ENCODE measurements at places on chromosomes 16 and 17.

GRCh38 chr17:42072323-42073187 lies 22.2 kb upstream of the C17orf113 start:
- peaks cover 9% of the 10 kb centered on the region for H3K4me1 ChIP-seq
- H3K4me3 ChIP-seq, result peak overlapping the region; percentile 65
- H3K27ac ChIP-seq, result no peak overlapping the region
- H3K27me3 ChIP-seq, result peaks cover 12% of the 10 kb centered on the region
- DNase-seq, result peak; percentile 46

DNA sequence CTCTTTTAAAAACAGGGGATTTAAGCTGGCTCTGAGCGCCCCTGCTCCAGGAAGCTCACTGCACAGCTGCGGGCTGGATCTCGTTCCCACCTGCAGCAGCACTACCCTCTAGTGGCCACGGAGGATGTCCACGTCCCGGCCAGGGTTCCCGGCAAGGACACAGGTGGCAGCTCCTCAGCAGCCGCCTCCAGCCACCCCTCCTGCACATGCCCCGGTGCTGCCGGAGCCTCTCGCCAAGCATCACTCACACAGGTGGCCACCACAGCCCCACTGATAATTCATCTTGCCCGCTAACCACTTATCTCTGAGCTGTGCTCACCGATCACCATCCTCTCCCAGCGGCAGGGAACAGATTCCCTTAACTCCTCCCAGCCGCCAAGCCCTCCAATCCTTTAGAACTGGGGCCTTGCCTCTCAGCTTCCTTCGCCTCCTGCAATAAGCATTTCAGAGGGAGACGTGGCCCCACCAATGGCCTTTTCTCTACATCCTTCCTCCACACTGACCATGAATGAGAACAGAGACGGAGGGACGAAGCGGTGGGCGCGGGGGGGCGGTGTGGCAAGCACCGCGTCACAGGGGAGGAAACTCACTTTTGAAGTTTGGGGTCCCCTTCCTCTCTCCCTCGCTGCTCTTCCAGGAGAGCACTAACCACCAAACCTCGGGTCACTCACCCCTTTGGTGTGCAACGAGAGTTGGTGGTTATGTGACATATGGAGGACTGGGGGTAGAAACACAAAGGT lies 222.1 kb downstream of the RBFOX3 start:
- DNase-seq, result peak; percentile 82
- no peaks in the 10 kb centered on the region for H3K4me1 ChIP-seq
- no peak overlapping the region for H3K4me3 ChIP-seq
- H3K36me3 ChIP-seq, result no peaks in the 10 kb centered on the region

DNA sequence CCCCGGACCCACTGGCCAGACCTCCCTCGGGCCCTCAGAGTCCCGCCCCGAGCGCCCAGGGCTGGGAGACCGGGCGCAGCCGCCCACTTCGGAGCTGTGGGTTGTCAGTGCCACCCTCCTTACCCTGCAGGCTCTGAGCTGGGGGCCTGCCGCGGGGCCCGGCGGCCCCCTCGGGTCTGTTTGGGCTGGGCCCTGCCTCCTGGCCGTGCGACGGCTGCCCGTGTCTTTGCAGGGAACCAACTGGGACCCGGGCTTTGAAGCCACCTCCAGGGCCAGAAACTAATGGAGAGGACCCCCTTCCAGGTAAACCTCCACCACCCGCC lies 443 bp downstream of the TEDC2 start:
- H3K27me3 ChIP-seq, result peaks cover 27% of the 10 kb centered on the region
- no peak overlapping the region for H3K4me3 ChIP-seq
- DNase-seq, result no peak
- H3K36me3 ChIP-seq, result peaks cover 11% of the 10 kb centered on the region
- H3K4me1 ChIP-seq, result peaks cover 3% of the 10 kb centered on the region

GRCh38 chr16:49827805-49828438 lies 28.0 kb downstream of the ZNF423 start:
- H3K4me3 ChIP-seq, result peak overlapping the region; percentile 16
- peaks cover 4% of the 10 kb centered on the region for H3K27me3 ChIP-seq
- peaks cover 75% of the 10 kb centered on the region for H3K4me1 ChIP-seq
- peak overlapping the region; percentile 88 for H3K27ac ChIP-seq

- no peaks in the 10 kb centered on the region for H3K4me1 ChIP-seq
- peaks cover 5% of the 10 kb centered on the region for H3K36me3 ChIP-seq
- DNase-seq, result no peak
- peaks cover 4% of the 10 kb centered on the region for H3K27me3 ChIP-seq
- H3K27ac ChIP-seq, result no peak overlapping the region
- no peak overlapping the region for H3K4me3 ChIP-seq
Observed at GRCh38 chr17:74394275-74394950, 27.1 kb downstream of the GPR142 start.

- peaks cover 34% of the 10 kb centered on the region for H3K4me1 ChIP-seq
- no peak for DNase-seq
- no peak overlapping the region for H3K4me3 ChIP-seq
- H3K36me3 ChIP-seq, result peaks cover 3% of the 10 kb centered on the region
Observed at GRCh38 chr17:3986270-3986938, 22.2 kb upstream of the ATP2A3 start.

- H3K36me3 ChIP-seq, result no peaks in the 10 kb centered on the region
- H3K4me1 ChIP-seq, result no peaks in the 10 kb centered on the region
- H3K4me3 ChIP-seq, result no peak overlapping the region
- no peaks in the 10 kb centered on the region for H3K27me3 ChIP-seq
Observed at GRCh38 chr16:73553941-73554660, 506.2 kb upstream of the ZFHX3 start.

- H3K36me3 ChIP-seq, result peaks cover 23% of the 10 kb centered on the region
- H3K27ac ChIP-seq, result no peak overlapping the region
- peak; percentile 31 for DNase-seq
- peaks cover 27% of the 10 kb centered on the region for H3K4me1 ChIP-seq
- no peak overlapping the region for H3K4me3 ChIP-seq
Observed at GRCh38 chr16:10981697-10982216, 37.4 kb downstream of the CLEC16A start.

DNA sequence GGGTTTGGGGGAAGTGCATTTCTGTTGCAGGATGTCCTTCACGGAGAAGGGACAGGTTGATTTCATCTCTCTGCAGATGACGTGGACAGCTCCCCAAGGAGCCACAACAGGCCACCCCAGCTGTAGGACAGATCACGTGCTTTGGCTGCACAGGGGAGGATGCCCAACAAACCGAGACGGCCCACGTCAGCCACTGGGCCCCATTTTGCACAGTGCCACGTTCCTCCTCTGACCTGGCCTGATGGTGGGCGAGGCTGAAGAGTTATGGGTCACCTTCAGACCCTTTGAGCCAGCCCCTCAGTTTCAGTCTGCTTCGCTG lies 9.0 kb upstream of the RHBDL3 start:
- H3K4me1 ChIP-seq, result peaks cover 4% of the 10 kb centered on the region
- no peak overlapping the region for H3K27ac ChIP-seq
- no peak for DNase-seq
- H3K4me3 ChIP-seq, result no peak overlapping the region
- H3K27me3 ChIP-seq, result peaks cover 3% of the 10 kb centered on the region

- no peaks in the 10 kb centered on the region for H3K36me3 ChIP-seq
- peaks cover 48% of the 10 kb centered on the region for H3K4me1 ChIP-seq
- no peak for DNase-seq
- H3K4me3 ChIP-seq, result no peak overlapping the region
- H3K27ac ChIP-seq, result no peak overlapping the region
Observed at GRCh38 chr17:78266771-78267170, 35.3 kb downstream of the TMEM235 start.

- H3K27me3 ChIP-seq, result peaks cover 4% of the 10 kb centered on the region
- no peak for DNase-seq
- H3K4me3 ChIP-seq, result no peak overlapping the region
- H3K27ac ChIP-seq, result no peak overlapping the region
Observed at GRCh38 chr16:13923703-13924298, 3.8 kb downstream of the ERCC4 start.

DNA sequence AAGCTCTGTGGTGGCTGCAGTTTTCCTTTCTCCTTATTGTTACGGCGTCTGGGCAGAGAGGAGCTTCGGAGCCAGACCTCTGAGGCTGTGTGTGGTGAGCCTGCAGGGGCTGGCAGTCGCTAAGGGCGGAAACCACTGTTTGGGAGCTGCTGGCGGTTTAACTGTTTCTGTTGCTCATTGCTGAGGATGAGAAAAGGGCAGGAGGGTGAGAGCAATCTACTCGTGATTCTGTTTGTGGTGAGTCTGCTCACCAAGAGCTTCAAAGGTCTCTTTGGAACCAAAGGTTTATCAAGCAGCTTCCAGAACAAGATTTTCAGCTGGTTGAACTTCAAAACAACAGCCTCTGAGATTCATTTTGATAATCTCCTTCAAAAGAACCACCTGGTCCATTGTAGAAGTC lies 143.9 kb downstream of the ANKFN1 start:
- no peak overlapping the region for H3K27ac ChIP-seq
- no peaks in the 10 kb centered on the region for H3K27me3 ChIP-seq
- DNase-seq, result no peak
- no peaks in the 10 kb centered on the region for H3K4me1 ChIP-seq
- no peak overlapping the region for H3K4me3 ChIP-seq
- no peaks in the 10 kb centered on the region for H3K36me3 ChIP-seq

DNA sequence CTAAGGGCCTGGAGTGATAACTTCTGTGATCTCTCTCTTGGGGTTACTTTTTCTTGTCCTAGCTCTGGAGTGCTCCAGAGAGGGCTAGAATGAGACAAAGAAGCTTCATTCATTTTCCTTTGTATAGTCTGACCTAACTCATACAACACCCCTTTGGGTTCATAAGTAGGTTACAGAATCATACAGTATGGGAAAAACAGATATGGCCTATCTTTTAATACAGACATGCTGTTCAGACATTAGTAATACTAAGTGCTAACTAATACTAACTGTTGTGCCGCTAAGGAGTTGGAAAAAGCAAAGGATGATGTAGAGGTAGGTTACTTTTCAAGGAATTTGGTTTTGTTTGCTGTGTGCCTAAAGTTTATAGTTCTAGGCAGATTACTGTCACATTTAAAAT lies 84.7 kb downstream of the NLK start:
- peaks cover 9% of the 10 kb centered on the region for H3K36me3 ChIP-seq
- no peak overlapping the region for H3K4me3 ChIP-seq
- H3K27ac ChIP-seq, result no peak overlapping the region
- no peak for DNase-seq
- peaks cover 3% of the 10 kb centered on the region for H3K27me3 ChIP-seq

- DNase-seq, result no peak
- H3K4me1 ChIP-seq, result no peaks in the 10 kb centered on the region
- H3K27ac ChIP-seq, result no peak overlapping the region
Observed at GRCh38 chr16:17989255-17989654, 347.3 kb downstream of the NPIPA8 start.

- peaks cover 2% of the 10 kb centered on the region for H3K27me3 ChIP-seq
- no peak overlapping the region for H3K4me3 ChIP-seq
- DNase-seq, result peak; percentile 34
Observed at GRCh38 chr17:79970576-79971068, 65.0 kb downstream of the TBC1D16 start.

DNA sequence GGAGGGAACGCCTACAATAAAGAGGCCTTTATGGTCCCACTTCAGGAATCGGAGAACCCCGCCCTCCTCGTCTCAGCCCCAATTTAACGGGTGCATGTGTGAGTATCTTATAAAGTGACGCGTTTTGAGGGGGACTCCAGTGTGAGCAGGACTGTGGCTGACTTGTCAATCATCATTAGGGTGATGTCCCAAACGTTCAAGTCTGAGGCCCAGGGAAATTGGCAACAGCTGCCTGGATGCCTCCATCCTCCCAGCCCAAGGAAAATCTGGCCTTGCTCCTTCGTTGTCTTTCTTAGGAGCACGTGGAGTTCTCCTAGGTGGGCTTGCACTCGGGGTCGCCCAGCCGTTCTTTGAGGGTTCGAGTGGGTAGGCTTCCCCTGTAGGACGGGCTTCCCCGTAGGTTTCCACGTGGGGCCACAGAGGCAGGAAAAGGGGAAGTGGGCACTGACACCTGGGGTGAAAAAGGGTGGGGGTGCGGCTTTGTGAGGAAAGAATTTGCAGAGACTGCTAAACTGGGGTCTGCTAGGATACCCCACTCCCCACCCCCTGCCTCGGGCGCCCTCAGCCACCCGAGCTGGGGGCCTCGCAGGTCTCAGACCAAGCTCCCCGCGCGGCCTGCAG lies 561 bp upstream of the HERPUD1 start:
- H3K27ac ChIP-seq, result peak overlapping the region; percentile 72
- H3K4me1 ChIP-seq, result peaks cover 23% of the 10 kb centered on the region
- DNase-seq, result no peak
- peak overlapping the region; percentile 65 for H3K4me3 ChIP-seq
- peaks cover 10% of the 10 kb centered on the region for H3K27me3 ChIP-seq

GRCh38 chr16:30724641-30725417 lies 23.4 kb upstream of the PHKG2 start:
- no peak overlapping the region for H3K4me3 ChIP-seq
- peaks cover 7% of the 10 kb centered on the region for H3K27me3 ChIP-seq
- peaks cover 69% of the 10 kb centered on the region for H3K36me3 ChIP-seq
- peaks cover 6% of the 10 kb centered on the region for H3K4me1 ChIP-seq
- H3K27ac ChIP-seq, result no peak overlapping the region
- DNase-seq, result no peak

DNA sequence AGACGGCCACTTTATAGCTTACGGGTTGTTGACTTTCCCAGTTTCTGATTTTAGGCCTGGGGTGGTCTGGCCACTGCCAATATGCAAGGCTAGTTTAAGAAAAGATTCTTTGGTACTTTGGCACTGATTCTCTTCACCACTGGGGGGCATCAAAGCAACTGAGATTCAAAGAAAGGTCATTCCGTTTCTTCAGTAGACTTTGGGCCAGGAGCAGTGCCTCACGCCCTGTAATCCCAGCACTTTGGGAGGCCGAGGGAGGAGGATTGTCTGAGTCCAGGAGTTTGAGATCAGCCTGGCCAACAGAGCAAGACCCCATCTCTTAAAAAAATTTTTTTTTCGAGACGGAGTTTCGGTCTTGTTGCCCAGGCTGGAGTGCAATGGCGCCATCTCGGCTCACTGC lies 53.0 kb downstream of the RPA1 start:
- DNase-seq, result peak; percentile 34
- no peak overlapping the region for H3K4me3 ChIP-seq

- no peak overlapping the region for H3K27ac ChIP-seq
- H3K4me3 ChIP-seq, result no peak overlapping the region
- peaks cover 10% of the 10 kb centered on the region for H3K4me1 ChIP-seq
- H3K27me3 ChIP-seq, result peaks cover 15% of the 10 kb centered on the region
Observed at GRCh38 chr17:2028234-2028614, 1.7 kb upstream of the DPH1 start.

DNA sequence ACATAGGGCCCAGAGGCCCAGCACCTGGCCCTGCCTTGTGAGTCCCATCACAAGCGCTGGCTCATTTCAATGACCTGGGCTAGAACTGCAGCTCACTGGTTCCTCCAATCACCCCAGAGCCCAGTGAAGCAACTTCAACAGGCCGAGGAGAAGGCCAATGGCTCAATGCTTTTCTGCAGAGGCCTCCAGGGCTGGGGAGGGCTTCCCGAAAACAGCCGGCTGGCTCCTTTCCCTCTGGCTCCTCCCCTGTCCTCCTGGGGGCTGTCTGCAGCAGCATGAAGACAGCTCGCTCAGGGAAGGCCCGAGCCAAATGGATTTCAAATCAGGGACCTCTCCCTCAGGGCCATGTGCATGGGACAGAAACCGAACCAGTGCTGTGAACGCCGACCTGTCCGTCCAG lies 121.6 kb downstream of the ZNF423 start:
- DNase-seq, result no peak
- H3K27ac ChIP-seq, result no peak overlapping the region
- no peak overlapping the region for H3K4me3 ChIP-seq
- no peaks in the 10 kb centered on the region for H3K4me1 ChIP-seq
- H3K27me3 ChIP-seq, result peaks cover 18% of the 10 kb centered on the region

- no peak overlapping the region for H3K4me3 ChIP-seq
- no peak for DNase-seq
- H3K27me3 ChIP-seq, result peaks cover 5% of the 10 kb centered on the region
- peak overlapping the region; percentile 86 for H3K27ac ChIP-seq
Observed at GRCh38 chr17:43759836-43760235, 1.2 kb upstream of the SOST start.

- peak overlapping the region; percentile 87 for H3K4me3 ChIP-seq
- peaks cover 14% of the 10 kb centered on the region for H3K36me3 ChIP-seq
- DNase-seq, result peak; percentile 42
- peaks cover 12% of the 10 kb centered on the region for H3K27me3 ChIP-seq
- H3K27ac ChIP-seq, result no peak overlapping the region
- peaks cover 9% of the 10 kb centered on the region for H3K4me1 ChIP-seq
Observed at GRCh38 chr16:1378804-1379303, 27.1 kb downstream of the GNPTG start.

Measured in endothelial cell (in vitro differentiated cells).